ENCODE measurements at places on chromosomes 1 and 21. TPM values are rescaled to one million over a fixed set of nuclear protein-coding genes. Genes with fewer than 3 reads are reported as not detected.

GRCh38 chr1:21368515-21369289 is 71.2 kb upstream of the NBPF3 start:
- DNase-seq, result peak; percentile 84

Gene MMEL1
- total RNA-seq, result 3.2 TPM

- DNase-seq, result no peak
Observed at GRCh38 chr1:98898940-98899339, 105.7 kb downstream of the PLPPR5 start.

- peak; percentile 64 for DNase-seq
Observed at GRCh38 chr1:72284348-72285073, 2.2 kb upstream of the NEGR1 start.

DNA sequence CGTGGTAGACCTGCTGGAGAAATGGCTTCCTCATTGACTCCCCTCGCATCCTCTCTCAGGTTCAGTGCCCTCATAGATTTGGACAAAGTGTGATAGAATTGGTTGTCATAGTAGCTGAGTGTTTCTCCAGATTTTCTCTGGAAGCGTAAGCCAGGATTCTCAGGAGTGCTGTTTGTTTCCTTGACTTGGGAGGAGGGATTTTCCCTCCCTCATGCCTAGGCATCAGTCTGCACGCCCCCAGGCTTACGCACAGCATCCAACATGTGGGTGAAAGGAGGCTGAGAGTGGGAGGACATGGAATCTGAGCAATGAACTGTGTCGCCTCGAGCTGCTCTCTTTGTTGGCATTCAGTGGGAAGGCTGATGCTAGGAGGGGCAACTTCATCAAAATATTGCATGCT is 503.5 kb downstream of the LTN1 start:
- DNase-seq, result no peak

DNA sequence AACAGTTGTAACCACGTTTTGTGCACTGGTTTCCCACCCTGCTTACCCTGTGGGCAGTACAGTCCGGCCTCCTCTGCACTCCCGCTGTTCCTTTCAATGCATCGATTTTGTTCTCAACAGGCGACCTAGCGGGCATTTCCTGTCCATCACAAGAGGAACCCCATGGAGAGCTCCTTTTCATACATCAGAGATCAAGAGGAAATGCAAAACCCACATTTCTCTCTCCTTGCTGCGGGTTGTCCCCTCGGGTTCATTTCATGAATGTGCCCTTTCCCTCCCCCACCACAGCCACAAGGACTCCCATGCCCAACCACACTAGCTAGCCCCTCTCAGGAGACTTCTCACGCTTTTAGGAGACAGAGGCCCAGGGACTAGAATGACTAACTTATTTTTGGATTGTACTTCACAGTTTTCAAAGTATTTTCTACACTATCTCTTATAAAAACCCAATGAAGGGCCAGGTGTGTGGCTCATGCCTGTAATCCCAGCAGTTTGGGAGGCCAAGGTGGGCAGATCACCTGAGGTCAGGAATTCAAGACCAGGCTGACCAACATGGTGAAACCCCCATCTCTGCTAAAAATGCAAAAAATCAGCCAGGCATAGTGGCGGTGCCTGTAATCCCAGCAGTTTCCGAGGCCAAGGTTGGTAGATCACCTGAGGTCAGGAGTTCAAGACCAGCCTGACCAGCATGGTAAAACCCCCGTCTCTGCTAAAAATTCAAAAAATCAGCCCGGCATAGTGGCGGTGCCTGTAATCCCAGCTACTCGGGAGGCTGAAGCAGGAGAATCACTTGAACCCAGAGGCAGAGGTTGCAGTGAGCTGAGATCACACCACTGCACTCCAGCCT is 18.4 kb downstream of the ATP1A4 start:
- DNase-seq, result no peak

Gene SHISAL2A
- total RNA-seq, result 0.81 TPM

All from upper lobe of right lung (tissue), 1 donor.